NCI-H1436 (cell line): ENCODE measurements at places on chromosomes 16 and 17.

DNA sequence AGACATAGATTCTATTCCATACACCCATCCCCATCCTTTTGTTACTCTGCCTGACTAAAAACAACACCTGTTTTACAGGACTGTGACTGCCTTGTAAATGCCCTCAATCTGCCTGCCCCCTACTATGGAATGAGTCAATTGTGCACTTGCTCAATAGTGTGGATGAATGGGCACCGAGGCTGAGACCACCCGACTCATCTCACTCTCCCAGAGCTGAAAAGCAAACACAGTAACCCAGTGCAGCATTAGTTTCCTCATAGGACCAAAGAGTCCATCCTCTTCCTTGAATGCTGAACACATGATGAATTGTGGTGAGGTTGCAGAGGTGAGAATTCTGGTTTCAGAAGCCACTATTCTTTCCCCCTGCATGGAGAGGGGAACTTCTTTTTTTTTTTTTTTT lies 233.7 kb downstream of the ZFHX3 start:
- no peak for DNase-seq

GRCh38 chr17:78387977-78388941 lies 9.8 kb downstream of the PGS1 start:
- no peak for DNase-seq

DNA sequence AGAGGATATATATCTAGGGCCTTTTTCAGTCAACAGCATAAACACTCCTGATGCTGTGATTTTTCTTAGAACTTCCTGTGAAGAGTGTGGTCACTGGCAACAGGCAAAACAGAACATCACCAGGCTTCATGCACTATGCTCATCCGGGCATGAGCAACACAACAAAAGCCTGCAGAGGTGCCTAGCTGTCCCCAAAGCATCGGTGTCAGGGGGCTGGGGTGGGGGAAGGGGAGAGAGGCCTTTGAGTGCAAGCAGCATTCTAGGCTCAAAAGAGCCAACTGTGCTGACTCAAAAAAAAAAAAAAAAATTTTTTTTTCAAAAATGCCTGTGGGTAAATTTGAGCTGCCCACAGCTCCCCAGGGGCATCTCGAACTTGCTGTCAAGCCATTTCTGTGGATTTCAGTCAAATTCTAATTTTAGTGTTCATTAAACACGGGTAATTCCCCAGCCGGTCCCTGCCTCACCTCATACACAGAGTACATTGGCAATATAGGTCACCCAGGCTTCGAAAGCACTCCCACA lies 194.6 kb upstream of the DYNLRB2 start:
- DNase-seq = no peak

DNA sequence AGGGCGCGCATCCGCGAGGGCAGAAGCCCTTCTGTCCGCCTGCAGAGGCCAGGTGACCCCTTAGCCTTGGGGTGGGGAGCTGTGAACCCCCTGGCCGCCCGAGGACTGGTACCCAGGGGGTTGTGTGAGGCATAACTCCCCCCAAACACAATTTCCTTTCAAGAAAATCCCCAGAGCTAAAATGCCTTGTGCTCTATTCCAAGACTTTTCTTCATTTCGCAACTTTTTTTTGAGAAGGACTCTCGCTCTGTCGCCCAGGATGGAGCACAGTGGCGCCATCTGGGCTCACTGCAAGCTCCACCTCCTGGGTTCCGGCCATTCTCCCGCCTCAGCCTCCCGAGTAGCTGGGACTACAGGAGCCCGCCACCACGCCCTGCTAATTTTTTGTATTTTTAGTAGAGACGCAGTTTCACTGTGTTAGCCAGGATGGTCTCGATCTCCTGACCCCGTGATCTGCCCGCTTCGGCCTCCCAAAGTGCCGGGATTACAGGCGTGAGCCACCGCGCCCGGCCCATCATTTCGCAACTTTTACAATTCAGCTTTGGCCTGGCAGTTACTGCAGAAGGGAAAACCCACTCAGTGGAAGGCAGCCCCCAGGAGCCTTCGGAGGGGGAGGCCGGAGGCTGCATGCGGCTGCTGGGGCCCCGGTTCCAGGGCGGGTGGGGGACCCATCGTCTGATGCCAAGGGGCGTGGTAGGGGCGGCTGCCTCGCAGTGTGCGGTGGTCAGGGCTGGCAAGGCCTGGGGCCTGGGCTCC lies 963 bp upstream of the APRT start:
- DNase-seq = peak; percentile 50

GRCh38 chr17:36183001-36183971 lies 6.8 kb upstream of the TBC1D3B start:
- no peak for DNase-seq

DNA sequence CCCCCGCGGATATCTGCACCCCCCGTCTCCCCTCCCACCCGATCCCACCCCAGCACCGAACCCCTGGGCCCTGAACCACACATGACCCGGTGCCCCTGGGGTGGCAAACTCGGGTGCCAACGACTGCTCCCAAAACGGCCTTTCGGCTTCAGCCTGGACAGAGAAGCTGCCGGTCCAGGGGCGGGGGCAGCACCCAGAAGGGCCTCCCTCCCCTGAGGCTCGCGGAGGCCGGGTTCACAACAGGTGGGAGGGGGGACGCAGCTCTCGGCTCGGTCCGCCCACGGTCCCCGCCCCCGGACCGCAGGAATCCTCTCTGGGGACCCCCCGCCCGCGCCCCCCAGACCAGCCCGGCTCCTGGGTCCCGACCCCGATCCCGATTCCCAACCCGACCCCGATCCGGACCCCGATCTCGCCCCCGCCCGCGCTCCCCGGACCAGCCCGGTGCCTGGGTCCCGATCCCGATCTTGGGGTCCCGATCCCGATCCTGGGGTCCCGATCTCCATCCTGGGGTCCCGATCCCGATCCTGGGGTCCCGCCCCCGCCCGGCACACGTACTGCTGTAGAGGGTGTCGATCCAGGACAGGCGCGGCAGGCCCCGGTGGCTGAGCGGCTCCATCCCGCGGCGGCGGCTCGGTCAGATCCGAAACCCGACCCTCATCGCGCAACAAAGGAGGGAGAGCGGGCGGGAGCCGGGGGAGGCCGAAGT lies 516 bp downstream of the ABR start:
- DNase-seq = peak; percentile 43

DNA sequence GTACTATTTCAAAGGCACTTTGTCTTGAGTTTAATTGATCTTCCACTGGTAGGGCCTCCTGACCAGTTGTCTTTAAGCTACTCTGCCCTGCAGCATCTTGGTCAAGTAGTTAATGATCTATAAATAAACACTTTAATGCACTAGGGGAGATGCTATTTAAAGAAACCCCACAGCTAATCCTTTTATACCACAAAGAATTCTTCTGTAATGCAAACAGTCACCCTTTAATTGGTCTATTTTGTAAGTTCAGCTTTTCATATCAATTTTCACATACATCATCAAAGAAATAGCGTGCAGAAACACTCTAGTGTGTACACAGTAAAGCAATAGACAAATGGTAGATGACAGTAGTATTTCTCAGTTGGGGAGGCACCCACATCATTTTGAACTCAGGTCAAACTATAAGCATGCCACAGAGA lies 70.3 kb downstream of the PMP22 start:
- DNase-seq = peak; percentile 43

DNA sequence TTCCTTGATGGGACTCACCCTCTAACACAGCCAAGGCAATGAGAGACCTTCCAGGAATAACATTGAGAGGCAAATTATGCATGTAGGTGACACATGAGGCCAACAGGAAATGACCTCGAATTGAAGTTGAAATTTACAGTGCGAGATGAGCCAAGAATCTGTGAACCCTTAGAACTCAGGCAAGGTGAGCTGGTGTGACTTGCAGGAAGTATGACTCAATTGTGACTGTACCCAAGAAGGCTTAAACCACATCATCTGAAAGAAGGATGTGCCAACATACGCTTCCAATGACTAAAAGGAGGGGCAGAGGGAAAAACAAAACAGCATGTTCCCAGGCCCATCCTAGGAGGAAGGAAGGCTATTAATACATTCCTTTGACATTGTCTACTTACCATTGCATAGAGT lies 44.8 kb downstream of the PITPNC1 start:
- no peak for DNase-seq

DNA sequence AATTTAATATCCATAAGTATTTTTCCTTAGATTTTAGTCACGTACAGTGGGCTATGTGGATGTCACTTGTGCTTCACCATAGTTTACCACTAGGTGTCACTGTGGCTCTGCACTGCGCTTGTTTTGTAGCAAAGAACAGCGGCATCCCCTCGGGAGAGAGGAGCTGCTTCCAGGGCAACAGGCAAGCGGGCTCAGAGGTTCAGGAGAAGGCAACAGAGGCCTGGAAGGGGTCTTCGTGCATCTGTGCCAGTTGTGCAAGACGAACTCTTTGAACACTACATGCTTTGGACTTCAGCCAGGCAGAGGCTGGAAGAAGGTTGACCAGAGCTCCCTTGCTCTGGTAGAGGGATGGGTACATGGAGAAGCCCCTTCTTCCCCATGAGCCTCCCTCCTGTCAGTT lies 20.6 kb downstream of the CYB561 start:
- DNase-seq = peak; percentile 93

- DNase-seq = no peak
Observed at GRCh38 chr16:77219437-77219836, 20.2 kb downstream of the SYCE1L start.

DNA sequence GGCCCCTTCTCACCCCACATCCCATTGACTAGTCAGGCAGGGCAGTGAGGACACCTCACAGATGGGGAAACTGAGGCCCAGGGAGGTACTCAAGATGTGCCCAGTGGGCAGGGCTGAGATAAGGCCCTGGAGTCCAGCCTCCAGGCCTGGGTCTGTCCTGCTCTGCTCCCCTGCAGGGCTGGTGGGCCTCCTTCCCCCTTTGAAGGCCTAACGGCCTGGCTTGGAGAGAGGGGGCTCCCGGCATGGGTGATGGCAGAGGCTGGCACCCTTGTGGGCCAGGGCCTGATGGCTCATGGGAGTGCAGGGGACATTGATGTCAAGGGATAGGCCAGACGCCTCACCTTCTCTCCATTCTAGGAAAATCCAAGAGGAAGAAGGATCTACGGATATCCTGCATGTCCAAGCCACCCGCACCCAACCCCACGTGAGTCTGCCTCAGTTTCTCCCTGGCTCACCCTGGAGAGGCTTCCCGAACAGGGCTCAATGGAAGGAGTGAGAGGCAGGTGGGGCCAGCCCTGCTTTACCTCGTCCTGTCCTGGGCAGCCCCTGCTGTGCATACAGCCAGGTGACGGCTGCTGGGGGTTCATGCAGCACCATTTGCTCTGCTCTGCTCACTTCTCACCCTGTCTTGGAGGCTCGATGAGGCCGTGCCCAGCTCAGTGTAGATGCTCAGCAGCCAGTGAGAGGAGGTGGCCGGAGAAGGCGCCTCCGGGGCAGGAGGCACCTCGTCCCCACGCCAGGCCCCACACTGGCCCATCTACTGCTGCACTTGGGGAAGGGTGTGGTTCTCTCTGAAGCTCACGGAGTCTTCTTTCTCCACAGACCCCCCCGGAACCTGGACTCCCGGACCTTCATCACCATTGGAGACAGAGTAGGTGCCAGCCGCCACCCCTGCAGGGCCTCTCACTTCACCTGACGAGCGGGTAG lies 13.8 kb downstream of the MAP2K3 start:
- DNase-seq = no peak
